ENCODE measurements at places on chromosomes 16 and 17.

DNA sequence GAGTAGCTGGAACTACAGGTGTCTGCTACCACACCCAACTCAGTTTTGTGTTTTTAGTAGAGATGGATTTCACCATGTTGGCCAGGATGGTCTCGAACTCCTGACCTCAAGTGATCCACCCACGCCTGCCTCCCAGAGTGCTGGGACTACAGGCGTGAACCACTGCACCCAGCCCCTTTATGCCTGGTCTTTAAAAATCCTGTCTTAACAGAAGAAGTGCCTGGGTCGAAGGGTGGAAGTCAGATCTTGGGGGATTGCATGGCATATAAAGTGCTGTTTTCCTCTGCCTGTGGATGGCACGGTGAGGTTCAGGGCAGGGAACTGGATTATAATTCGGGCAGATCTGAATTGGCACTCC, 30.3 kb downstream of the ZC3H18 start:
- DNase-seq = no peak

- DNase-seq = no peak
These were observed 40.7 kb downstream of the CUEDC1 start for GRCh38 chr17:57914273-57915142.

DNA sequence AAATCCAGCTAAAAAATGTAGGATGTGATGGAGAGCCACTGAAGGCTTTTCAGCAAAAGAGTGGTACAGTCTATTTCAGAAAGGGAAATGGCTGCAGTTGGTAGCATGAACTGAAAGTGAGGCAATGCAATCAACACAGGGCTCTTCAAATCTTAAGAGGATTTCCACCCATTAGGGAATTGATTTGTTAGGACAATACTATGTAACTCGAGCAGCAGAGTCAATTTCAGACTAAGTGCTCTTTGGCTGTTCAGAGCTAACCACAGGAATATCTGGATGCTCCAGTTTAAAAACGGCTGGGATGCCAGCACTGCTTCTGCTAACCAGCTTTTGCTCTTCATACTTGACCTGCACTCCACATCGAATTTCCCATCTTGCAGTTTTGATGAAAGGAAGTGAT, 24.6 kb downstream of the CACNG1 start:
- DNase-seq = no peak

DNA sequence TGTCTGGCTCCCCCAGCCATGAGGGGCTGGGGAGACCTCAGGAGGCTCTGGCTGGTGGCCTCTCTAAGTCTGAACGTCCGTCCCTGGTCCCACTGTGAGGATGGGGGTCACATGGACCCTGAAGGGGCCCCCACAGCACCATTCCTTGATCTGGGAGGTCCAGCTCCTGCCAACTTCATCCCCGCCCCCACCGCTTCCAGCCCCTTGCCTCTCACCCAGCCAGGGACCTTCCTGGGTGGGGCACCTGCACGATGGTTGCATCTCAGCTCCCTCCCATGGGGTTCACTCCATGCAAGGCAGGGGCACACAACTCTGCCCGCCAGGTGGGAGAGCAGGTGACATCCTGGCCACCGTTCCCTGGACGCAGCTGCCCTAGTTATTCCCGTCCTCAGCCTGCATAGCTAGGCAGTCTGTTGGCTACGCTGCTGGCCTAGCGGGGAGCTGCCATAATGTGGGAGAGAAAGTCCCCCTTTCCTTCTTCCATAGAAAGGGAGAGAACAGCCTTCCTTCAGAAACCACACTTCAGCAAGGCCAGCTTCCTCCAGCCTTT, 217.9 kb upstream of the RPL38 start:
- DNase-seq = no peak

GRCh38 chr16:69535123-69536050, 30.4 kb upstream of the NFAT5 start:
- DNase-seq = peak; percentile 46

DNA sequence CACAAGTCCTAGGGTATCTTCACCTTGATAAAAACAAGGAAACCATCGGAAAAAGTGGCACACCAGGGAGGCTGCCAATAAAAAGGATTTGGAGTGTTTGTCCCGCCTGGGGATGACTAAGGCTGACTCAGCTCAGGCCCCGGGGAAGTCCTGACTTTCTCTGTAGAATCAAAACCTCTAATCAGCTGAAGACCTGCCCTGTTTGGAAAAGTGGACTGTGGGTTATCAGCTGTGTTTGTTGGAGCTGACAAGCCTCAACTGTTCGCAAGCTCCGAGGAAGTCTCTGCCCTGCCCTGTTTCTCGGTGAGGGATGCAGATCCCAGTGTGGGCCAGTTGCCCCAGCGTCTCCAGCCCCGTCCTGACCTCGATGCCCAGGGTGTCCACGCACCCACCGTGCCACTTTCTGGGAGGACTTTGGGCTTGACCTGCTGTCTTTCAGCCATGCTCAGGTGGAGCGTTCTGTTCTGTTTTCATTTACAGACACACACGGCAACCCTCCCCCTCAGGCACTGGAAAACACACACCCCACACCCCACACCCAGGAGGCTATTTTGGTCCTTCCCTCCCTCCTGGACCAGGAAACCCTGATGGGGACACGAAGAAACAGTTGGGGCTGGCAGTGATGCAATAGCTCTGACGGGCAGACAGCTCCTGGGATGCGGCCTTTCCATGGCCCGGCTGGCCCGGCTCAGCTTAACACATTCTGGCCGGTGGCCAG, 27.6 kb upstream of the PITPNA start:
- DNase-seq = peak; percentile 98

DNA sequence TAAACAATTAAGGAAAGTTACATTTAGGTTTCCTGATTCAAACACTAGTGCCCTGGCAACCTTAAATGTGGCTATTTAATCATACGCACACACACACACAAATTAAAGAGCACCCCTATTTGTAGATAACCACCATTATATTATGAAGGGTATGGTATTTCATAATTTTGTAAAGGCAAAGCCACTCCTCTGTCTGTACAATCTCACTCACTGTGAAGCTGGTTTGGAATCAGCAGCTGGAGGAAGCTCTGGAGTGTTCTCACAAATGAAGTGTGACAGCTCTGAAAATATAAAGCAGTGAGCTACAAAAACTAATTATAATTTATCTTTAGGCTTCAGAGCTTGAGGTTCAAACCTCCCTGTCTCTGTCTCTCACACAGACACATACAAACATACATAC, 57.9 kb upstream of the KCNJ16 start:
- DNase-seq = no peak

GRCh38 chr16:5187402-5187952, 89.9 kb upstream of the EEF2KMT start:
- DNase-seq = no peak

DNA sequence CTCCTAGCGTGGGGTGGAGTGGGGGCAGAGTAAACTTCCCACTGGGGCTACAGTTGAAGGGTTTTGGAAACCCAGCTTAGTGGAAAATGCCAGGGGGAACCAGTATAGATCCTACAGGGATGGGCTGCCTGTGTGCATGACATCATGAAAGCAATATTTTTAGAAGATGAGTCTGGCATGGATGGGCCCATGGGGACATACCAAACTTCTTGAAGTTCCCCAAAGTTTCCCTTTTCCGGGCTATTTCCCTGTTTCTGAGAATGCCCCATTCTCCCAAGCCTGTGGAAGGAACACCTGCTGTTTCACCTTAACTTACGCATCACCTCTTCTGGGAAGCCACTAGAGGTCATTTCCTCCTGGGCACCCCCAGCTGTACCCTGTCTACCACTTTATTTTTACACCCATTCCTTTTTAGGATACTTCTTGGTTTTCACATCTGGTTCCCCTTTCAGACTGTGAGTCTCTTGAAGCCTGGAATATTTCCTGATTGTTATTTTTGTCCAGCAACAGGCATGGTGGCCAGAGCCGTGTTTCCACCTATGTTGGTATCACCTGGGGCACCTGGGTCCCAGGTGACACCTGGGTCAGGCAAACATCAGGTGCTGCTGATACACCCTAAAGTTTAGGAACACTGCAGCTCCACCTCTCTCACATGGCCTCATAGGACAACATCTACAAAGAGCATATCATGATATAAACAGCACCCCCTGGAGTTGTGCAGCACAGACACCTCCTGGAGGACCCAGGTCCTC, 9.8 kb downstream of the SOCS3 start:
- no peak for DNase-seq

- no peak for DNase-seq
These were observed 394.5 kb upstream of the C16orf82 start for GRCh38 chr16:26672206-26672605.

DNA sequence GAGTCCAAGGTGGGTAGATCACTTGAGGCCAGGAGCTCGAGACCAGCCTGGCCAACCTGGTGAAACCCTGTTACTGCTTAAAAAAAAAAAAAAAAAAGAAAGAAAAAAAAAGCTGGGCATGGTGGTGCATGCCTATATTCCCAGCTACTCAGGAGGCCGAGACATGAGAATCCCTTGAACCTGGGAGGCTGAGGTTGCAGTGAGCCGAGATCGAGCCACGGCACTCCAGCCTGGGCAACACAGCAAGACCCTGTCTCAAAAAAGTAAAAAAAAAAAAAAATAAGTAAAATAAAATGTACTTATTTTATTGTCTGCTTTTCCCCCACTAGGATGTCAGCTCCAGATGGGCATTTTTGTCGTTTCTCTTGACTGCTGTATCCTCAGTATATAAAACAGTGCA, 107.7 kb downstream of the ABCC1 start:
- no peak for DNase-seq

DNA sequence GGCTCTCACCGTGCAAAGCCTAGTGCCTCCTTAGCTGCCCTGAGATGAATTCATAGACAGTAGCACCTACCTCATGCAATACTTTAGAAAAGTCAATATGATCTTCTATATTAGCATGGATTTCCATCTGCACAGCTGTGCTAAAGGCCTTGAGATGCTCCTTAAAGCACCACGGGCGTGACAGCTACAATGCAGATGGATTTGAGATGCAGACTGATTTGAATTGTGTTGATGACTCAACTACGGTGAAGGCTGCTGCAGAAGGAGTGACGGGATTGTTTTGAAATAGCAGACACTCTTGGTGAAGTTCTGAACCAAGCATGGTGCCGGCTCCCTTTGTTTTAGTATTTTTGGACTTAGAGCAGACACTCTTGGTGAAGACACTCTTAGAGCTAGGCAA, 88.2 kb downstream of the SPECC1 start:
- no peak for DNase-seq

- peak; percentile 49 for DNase-seq
These were observed 59.8 kb downstream of the NEUROD2 start for GRCh38 chr17:39547713-39548478.

DNA sequence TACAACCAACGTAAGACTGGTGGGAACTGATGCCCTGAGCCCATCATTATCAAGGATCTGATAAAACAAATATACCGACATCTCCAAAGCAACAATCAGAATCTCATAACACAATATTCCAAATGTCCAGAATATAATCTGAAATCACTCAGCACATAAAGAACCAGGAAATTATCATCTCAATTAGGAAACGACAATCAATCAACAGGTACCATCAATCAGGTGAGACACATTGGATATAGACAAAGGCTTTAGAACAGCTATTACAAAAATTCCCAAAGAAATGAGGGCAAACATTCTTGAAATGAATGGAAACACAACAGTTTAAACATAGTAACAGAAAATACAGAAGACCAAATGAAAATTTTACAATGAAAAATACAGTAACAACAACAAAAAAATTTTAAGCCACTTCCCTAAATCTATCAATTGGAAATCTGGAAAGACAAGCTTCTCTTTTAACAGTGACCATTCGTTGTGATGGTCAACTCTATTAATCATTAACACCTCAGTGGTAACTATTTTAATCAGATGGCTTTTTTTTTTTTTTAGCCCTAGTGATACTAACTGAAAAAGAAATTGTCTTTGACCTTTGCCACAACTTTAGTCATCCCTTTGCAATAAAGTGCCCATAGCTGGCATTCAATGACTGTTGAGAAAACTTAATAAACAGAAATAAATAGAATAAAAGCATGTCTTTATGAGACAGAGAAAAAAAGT, 70.4 kb downstream of the USP32 start:
- DNase-seq = no peak

DNA sequence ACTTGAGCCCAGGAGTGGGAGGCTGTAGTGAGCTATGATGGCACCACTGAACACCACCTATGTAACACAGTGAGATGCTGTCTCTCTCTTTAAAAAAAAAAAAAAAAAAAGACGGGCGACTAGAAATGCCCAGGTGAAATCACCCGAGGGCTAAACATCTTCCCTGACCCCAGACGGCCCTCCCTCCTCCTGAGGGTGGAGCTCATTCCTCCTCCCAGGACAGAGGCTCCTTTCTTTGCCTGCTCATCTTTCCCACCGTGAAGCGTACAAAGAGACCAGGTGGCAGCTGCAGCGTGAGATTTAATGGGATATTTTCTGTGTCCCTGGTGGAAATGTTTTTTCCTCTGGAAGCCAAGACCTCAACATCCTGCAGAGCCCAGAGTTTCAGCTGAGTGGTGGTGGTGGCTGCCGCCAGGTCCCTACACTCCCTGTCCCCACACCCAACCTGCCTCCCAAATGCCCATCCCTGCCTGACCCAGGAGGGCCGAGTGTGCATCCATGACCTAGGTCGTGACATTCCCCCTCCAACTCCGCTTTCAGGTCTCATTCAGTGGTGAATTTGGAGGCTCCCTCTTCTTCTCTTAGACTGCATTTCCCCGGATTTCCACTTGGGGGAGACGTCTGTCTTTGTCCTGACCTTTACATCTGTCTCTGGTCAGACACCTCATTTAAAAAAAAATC, 14.4 kb upstream of the GPRC5B start:
- peak; percentile 69 for DNase-seq

DNA sequence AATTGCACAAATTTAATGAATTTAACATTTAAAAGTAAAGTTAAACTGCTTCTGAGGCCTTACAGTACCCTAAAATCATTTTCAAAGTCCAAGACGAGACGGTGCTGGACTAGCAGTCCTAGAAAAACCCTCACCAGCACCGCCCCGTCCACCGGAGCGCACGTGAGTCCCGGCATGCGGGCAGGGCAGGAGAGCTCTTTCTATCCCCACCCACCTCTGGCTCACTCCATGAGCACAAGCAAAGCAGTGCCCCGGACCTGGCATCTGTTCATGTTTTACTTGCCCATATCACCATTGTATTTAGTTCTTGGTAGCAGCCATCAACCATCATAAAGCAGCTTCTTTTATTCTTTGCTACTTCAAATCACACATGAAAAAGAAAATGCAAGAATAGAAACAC, 41.7 kb downstream of the ANKRD11 start:
- DNase-seq = no peak

GRCh38 chr16:87569601-87570571, 32.4 kb upstream of the JPH3 start:
- DNase-seq = peak; percentile 23

DNA sequence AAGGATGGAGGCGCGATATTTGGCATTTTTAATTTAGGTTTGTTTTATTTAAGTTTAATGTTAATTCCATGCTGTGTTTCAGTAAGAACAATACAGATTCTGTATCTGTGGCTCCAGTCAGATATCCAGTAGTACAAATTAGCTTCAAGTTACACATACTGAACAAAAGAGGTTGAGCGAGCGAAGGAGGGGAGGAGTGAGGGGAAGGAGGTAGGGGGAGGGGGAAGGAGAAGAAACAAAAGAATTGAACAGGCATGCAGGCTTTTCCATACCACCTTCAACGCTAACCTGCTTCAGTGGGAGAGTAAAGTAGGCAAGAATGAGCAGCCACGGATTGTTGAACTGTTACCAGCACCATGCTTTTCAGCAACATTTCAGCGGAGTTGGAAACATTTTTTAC, 55.5 kb downstream of the YWHAE start:
- DNase-seq = no peak
